GM23338 (cell line): ENCODE measurements at places on chromosomes 2 and 18.

DNA sequence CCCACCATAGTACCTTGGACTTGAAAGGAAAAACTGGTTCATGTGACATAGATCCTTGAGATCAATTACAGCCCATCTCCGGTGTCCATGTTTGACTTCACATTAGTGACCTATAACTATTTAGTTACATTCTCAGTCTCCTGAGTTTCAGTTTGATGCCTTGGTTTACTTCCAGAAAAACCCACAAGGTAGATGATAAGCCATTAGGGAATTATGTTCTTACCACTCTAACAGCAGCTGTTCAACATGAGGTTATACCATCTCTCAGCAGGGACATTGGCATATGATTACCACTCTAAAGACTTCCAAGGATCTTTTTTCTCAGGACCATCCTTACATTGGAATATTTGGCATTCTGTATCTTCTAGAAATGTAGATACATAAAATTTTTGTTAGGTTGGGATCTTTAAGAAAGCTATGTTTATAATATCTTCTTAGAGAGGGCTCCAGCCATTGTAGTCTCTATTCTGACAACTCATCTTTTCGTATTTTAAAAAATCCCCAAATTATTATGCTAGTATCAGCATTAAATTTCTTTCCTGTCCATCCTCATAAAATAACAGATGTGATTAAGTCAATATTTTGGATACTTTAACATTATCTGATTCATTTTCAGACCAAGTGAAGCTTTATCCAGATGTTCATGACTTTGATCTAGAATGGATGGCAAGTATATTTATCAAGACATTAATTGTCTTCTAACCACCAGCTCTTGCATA lies 258.9 kb downstream of the RDH14 start:
- no peak for DNase-seq

- no peak for DNase-seq
Measured at GRCh38 chr2:39118786-39119499, 1.9 kb downstream of the SOS1 start.

- DNase-seq, result peak; percentile 45
Measured at GRCh38 chr2:130896813-130897212, 60.1 kb downstream of the ARHGEF4 start.

GRCh38 chr2:221428896-221429295 lies 143.2 kb downstream of the EPHA4 start:
- DNase-seq, result no peak

DNA sequence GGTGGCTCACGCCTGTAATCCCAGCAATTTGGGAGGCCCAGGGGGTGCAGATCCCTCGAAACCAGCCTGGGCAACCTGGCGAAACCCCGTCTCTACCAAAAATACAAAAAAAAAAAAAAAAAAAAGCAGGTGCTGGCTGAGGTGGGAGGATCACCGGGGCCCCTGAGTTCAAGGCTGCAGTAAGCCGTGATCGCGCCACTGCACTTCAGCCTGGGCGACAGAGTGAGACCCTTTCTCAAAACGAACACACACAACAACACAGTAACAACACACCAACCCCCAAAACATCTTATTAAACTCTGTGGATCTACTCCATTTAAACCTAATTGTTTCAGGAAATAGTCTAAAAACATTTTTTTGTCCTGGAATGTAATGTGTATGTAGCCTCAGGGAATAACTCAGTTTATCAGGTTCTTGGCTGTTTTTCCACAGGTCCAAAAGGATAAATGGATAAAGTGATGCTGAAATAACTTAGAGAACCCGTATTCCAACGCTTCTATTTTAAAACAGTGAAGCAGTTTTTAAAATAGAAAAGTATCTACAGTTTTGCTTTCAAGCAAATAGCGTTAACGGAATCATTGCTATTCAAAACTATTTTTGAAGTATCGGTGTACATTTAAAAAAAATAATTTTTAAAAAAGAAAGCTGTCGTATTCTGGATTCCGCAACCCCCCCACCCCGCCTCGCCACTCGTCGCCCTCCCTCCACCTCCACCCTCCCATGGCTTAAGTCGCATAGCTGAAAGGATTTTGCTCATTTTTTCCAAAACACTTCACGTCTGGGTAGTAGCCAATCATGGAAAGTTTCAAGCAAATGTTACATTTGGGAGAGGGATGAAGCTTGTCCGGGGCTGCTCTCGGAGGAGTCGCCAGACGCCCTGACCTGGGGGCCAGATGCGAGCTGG lies 895 bp upstream of the GLS start:
- no peak for DNase-seq

DNA sequence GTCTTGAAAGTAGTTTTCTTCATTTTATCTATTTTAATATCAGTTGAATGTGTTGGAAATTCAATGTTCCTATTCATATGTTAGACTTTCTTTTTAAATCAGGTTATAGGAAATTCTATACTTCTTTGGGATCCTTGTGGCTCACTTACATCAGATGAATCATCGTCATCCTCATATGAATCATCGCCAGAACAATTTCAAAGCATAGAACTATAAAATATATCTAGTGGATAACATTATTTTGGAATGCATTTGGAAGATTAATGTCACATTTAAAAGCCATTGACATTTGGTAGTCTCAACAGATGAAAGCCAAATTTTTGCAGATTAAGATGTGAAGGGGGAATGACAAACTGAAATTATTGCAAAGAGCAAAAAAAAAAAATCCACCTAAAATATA lies 94.1 kb downstream of the FAM161A start:
- DNase-seq, result no peak

- DNase-seq, result peak; percentile 98
Measured at GRCh38 chr2:223618172-223619035, 16.2 kb upstream of the SCG2 start.

- no peak for DNase-seq
Measured at GRCh38 chr18:12056034-12056883, 37.4 kb upstream of the ANKRD62 start.

DNA sequence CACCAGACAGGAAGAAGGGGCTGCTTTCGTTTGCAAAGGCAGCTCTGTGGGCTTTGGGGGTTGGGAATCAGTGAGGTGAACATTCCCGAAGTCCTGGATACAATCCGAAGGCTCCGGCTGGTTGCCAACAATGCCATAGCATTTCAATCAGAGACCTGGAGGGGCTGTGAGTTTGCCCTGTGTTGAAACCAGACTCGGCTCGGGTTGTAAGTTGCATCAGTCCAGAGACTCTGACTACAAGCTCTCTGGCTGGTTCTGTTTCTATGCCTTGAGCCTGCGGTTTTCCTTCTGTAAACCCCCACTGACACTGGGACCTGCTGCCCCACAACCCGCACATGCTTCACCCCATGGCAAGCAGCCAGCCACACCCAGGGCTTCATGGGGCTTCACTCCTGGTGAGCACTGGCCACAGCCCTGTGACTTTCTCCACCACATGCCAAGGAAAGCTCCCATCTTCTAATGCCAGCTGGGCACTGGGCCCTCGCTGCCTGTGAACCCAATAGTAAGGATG lies 85.7 kb upstream of the ODC1 start:
- DNase-seq, result no peak

GRCh38 chr2:16686641-16687040 lies 21.0 kb upstream of the CYRIA start:
- no peak for DNase-seq

DNA sequence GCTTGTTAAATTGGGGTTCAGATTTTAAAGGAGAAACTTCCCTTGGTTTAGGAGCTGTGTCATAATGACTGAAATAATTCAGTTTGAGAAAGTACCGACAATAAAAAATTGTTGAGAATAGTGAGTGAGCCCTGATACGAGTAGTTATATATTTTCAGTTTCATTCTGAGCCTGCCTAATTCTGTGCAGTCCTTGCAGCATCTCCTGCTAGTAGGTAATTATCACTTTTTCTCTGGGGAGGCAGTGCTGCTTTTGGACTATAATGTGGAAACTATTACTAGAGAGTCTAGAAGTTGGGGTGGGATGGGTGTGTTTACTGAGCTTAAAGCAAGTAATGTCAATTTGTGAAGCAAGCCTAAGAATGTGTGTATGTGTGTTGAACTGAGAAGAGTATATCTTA lies 21.7 kb downstream of the ZNF638 start:
- DNase-seq, result no peak

DNA sequence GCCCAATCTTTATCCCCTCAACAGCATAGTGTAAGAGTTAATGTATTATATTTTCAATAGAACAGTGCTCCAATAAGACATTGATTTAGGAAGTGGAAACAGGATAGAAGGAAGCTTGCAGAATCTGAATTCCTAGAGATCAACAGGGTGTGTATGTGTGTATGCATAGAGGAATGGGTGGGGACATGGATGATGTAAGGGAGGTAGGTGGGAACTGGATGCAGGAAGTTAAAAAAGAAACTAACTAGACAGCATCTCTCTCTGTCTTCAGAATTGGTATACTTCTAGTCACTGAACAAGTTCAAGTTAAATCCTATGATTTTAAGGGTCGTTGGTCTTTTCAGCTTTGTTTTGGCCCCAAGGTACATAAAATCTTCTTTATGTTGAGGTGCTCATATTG lies 196.6 kb downstream of the PMAIP1 start:
- no peak for DNase-seq

GRCh38 chr2:86446060-86446459 lies 4.9 kb downstream of the KDM3A start:
- no peak for DNase-seq

DNA sequence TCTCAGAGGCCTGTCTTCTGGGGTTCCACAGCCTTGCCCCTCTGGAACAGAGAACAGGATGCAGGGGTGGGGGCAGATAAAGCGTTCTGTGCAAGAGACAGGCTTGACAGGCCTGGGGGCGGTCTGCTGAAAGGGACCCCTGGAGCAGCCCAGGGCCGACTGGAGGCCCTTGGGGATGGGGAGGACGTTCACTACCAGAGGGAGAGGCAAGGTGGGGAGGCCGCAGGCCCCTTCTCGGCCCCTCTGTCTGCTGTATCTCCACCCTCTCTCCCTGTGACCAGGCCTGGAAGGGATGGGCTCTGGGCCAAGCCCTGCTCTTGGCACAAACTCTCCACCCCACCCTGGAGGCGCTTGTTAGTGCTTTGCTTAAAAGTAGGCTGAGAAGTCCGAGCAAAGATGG lies 27.3 kb upstream of the INHBB start:
- no peak for DNase-seq

DNA sequence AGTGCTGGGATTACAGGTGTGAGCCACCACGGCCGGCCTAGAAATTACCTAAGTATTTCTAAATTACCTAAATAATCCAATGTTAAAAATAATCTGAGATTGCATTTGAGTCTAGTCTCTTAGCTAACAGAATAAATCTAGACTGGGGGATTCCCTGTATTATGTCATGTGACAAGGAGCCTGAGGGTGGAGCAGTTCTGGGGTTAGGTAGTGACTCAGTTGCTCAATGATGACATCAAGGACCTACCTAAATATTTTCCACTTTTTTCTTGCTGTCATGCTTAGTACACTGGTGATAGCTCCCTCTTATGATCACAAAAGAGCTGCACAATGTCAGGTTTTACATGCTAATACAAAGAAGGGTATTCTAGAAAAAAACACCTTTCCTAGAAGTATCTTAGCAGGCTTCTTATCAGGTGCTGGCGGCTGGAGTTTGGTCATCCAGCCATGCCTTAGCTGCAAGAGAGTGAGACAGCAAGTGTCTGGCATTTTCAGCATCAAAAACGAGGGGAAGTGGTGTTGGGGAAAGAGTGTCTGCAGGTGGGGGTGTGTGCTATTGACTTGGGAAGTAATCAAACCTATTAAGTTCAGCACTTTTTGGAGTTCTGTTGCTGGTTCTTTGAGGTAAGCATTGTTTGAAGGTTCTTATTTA lies 17.5 kb upstream of the CEP192 start:
- no peak for DNase-seq

DNA sequence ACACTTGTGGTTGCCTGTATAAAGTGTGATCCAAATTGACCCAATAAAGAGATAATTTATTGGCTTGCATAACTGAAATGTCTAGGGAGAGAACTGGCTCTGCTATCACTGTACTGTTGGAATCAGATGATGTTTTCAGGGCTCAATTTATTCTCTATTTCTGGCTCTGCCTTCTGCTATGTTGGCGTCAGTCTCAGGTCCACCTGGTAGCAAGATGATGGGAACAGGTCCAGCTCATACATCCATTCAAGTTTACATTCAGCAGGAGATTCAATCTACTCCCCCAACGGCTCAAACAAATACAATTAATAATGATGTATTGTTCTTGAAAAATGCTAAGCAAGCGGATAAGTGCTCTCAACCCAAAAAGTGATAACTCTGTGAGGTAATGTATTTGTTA lies 297.7 kb upstream of the SYT4 start:
- DNase-seq, result no peak

GRCh38 chr2:133486771-133487191 lies 81.5 kb downstream of the NCKAP5 start:
- no peak for DNase-seq

- DNase-seq, result no peak
Measured at GRCh38 chr18:46204143-46204542, 100.0 kb downstream of the HAUS1 start.

- DNase-seq, result peak; percentile 17
Measured at GRCh38 chr2:197090742-197091367, 164.3 kb upstream of the PGAP1 start.

GRCh38 chr18:50396005-50396660 lies 21.3 kb downstream of the SKA1 start:
- DNase-seq, result no peak

- DNase-seq, result no peak
Measured at GRCh38 chr2:191500884-191501560, 176.9 kb upstream of the NABP1 start.

DNA sequence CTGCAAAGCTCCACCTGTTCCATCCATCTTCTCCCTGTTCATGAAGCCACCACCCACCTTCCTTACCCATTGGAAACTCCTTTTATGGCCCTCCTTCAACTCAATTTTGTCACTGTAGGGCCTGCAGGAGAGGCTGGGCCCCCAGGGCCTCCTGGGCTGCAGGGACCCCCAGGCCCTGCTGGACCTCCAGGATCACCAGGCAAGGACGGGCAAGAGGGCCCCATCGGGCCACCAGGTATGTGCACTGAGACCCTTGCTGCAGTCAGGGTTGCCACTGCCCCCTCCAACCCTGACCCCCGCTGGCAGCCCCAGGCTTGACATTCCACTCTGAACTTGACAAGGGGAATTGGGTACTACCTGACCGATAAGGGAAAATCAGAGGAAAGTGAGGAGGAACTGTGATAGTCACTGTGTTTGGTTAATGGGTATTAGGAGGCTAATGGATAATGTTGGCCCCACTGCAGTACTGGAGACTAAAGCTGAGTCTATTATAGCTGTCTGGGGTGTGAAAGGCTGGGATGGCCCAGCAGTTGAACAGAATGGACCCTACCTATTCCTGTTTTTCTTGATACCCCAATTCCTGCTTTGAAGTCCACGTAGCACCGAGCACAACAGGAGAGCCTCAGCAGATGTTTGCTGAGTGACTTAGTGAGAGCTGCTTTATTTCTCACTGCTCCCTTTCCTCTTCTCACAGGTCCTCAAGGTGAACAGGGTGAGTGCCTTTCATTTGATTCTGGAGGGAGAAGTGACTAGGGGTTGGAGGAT lies 2.1 kb upstream of the KHK start:
- DNase-seq, result no peak

GRCh38 chr2:122096761-122097160 lies 341.3 kb downstream of the TSN start:
- no peak for DNase-seq

DNA sequence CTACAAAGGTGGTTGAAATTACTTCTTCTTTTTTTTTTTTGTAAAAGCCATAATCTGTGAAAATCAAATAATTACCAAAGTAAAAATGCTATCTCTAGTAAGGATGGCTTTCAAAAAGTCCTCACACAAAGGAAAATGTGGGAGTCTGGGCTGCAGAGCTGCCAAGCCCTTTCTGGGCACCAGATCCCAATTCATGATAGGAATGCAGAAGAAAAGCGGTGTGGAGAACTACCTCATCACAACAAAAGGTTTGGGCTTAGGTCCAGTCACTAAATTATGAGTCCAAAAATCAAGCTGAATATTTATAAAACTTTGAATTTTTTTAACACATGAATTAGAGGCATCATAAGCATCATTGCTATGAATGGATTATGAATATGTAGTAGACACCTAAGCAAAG lies 30.8 kb upstream of the EPHA4 start:
- no peak for DNase-seq
